ENCODE measurements at places on chromosomes 5 and 9. TPM values are rescaled to one million over a fixed set of nuclear protein-coding genes. Genes with fewer than 3 reads are reported as not detected.

- no peak overlapping the region for H3K27ac ChIP-seq
- no peak for DNase-seq
- H3K27me3 ChIP-seq, result peaks cover 98% of the 10 kb centered on the region
- no peaks in the 10 kb centered on the region for H3K36me3 ChIP-seq
- peak overlapping the region; percentile 54 for H3K4me3 ChIP-seq
These were observed 757 bp downstream of the ANKRD34B start for GRCh38 chr5:80569086-80569960.

GRCh38 chr5:92560698-92561401 is 1020.2 kb downstream of the NR2F1-AS1 start:
- DNase-seq, result no peak
- H3K27ac ChIP-seq, result no peak overlapping the region
- no peaks in the 10 kb centered on the region for H3K36me3 ChIP-seq
- no peak overlapping the region for H3K4me3 ChIP-seq

DNA sequence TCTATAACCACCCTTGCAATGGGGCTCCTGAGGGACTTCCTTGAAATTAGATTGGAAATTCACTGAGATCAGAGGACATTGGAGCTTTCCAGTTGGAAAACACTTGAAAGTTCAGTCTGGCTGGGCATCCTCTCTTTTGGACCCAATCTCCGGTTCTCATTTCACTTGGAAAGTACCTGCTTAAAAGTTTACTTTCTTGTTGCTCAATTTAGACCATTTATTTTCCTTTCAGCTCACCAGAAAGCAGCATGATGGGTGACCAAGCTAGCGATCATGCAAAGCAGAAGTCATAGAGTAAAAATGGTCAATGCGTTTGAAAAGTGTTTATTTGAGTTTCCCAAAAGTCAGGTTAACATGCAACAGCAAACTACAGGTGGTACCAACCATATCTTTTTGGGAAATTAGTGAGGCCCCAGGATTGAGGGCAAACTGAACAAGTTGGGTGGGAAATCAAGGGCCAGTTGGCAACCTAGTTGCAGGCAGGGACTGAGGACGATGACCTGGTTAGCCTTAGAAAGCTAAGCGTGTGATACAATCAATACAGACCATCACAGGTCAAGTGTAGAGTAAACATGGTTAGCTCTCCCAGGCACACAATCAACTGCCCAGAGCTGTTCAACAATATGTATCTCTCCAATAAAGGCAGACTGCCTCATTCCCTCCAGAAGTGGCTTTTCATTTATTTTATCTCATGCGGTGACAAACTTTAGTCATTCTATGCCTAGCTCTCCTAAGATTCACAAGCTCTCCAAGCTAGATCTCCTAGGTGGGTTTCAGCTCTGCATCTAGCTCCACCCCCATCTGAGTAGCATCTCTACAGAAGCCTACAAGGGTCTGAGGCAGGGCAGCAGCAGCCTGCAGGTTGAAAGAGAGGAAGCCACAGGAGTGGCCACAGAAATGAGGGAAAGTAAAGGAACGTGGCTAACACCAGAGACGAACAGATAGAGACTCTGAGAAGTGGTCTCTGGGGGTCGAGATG is 136.9 kb downstream of the UGCG start:
- H3K4me1 ChIP-seq, result peaks cover 21% of the 10 kb centered on the region
- no peaks in the 10 kb centered on the region for H3K27me3 ChIP-seq
- H3K27ac ChIP-seq, result no peak overlapping the region
- peaks cover 9% of the 10 kb centered on the region for H3K36me3 ChIP-seq
- DNase-seq, result no peak

DNA sequence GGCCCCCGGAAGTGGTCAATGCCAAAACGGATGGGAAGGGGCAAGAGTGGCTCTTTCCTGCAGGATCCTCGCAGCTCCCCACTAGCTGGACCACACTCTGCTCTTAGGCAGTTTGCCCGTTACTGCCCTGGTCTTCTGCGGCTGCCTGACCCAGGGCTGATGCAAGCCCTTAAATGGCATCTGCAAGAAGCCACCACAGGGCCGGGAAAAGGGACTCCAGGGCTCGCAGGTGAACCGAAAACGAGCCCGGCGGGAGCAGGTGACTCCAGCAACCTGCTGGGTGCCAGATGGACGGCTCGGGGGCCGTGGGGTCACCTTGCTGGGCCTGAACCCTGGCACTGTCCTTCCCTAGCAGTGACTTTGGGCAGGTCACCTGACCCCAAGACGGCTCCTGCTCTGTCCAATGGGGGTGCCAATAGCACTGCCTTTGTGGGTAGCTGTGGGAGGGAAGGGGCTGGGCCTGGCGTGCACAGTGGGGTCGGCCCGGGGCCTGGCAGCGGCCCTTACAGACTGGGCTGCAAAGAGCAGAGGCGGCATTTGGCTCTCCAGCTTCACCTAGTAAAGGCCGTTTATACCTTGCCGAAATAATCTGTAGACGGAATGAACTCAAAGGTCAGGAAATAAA is 1.3 kb downstream of the TMEM250 start:
- H3K4me1 ChIP-seq, result peaks cover 33% of the 10 kb centered on the region
- peak overlapping the region; percentile 98 for H3K27ac ChIP-seq
- H3K36me3 ChIP-seq, result peaks cover 18% of the 10 kb centered on the region

GRCh38 chr9:13020146-13021040 is 245.6 kb downstream of the LURAP1L start:
- H3K4me3 ChIP-seq, result peak overlapping the region; percentile 1
- no peak overlapping the region for H3K27ac ChIP-seq
- no peak for DNase-seq
- H3K27me3 ChIP-seq, result no peaks in the 10 kb centered on the region
- H3K4me1 ChIP-seq, result peaks cover 4% of the 10 kb centered on the region

- no peaks in the 10 kb centered on the region for H3K27me3 ChIP-seq
- no peaks in the 10 kb centered on the region for H3K36me3 ChIP-seq
- H3K4me1 ChIP-seq, result no peaks in the 10 kb centered on the region
- no peak overlapping the region for H3K4me3 ChIP-seq
These were observed 644.4 kb upstream of the GRAMD2B start for GRCh38 chr5:125778791-125779190.

GRCh38 chr5:78447775-78448424 is 87.5 kb downstream of the SCAMP1 start:
- H3K36me3 ChIP-seq, result peaks cover 22% of the 10 kb centered on the region
- H3K4me1 ChIP-seq, result no peaks in the 10 kb centered on the region
- no peak for DNase-seq
- H3K27me3 ChIP-seq, result no peaks in the 10 kb centered on the region
- no peak overlapping the region for H3K27ac ChIP-seq

DNA sequence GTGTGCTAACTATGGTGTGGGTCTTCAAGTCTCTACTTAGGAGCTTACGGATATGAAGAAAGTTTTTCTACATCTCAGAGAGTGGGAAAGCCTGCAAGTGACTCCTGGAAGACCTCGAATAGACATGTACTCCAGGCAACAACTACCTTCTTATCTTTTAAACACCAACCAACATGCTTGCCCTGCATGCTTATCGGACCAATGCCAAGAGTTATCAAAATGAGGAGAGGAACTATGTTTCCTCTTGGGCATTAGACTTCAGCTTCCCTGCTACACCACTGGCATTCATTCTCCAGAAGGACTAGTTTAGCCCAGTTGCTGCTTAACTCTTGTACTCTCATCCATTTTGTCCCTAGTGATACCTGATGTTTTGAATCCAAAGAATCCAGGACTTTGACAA is 74.7 kb upstream of the MAN2A1 start:
- no peaks in the 10 kb centered on the region for H3K36me3 ChIP-seq
- no peaks in the 10 kb centered on the region for H3K4me1 ChIP-seq
- H3K27ac ChIP-seq, result no peak overlapping the region
- H3K4me3 ChIP-seq, result no peak overlapping the region
- peaks cover 10% of the 10 kb centered on the region for H3K27me3 ChIP-seq

- H3K4me3 ChIP-seq, result peak overlapping the region; percentile 71
- peak overlapping the region; percentile 93 for H3K27ac ChIP-seq
- no peaks in the 10 kb centered on the region for H3K36me3 ChIP-seq
- H3K27me3 ChIP-seq, result peaks cover 55% of the 10 kb centered on the region
- peaks cover 41% of the 10 kb centered on the region for H3K4me1 ChIP-seq
These were observed 597.9 kb upstream of the SGCD start for GRCh38 chr5:155728857-155729683.

DNA sequence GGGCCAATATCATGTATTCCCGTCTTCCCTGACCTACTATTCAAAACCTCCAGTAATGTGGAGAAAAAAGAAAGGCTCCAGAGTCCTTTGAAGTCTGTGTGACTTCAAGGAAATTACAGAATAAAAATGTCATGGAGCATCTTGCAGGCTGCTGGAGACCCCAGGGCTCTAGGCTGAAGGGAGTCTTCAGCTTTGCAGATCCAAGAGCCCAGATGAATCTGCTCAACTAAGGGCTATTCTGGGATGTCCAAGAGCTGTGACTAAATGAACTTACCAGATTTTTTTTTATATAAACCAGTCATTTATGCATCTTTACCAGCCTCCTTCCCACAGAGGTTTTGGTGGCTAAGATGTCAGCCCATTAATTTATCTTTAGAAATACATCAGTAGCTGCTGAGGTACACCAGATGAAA is 167.3 kb downstream of the MUSK start:
- H3K27me3 ChIP-seq, result no peaks in the 10 kb centered on the region
- DNase-seq, result no peak
- H3K4me1 ChIP-seq, result no peaks in the 10 kb centered on the region
- H3K27ac ChIP-seq, result no peak overlapping the region

DNA sequence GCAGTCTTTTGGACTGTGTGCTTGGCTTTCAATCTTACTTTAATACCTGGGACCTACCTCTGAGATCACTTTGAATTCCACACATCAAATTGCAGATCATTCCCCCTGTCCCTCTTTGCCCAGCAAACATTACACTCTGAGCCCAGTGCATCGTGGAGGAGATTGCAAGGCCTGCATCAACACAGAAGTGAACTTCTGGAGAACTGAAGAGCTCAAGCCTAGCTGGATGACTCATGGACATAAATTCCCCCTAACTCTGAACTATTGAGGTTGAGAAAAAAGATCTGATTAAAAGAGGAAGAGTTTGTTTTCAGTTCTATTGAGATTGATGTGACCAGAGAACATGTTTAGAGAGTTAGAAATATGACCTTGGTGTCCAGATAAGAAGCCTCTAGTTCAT is 316.0 kb upstream of the DMAC1 start:
- no peak overlapping the region for H3K4me3 ChIP-seq
- no peak overlapping the region for H3K27ac ChIP-seq
- no peaks in the 10 kb centered on the region for H3K36me3 ChIP-seq
- no peaks in the 10 kb centered on the region for H3K4me1 ChIP-seq

GRCh38 chr9:110531776-110532175 is 47.8 kb downstream of the SVEP1 start:
- DNase-seq, result no peak
- H3K36me3 ChIP-seq, result no peaks in the 10 kb centered on the region
- H3K27me3 ChIP-seq, result no peaks in the 10 kb centered on the region
- H3K4me1 ChIP-seq, result peaks cover 11% of the 10 kb centered on the region
- no peak overlapping the region for H3K27ac ChIP-seq
- H3K4me3 ChIP-seq, result no peak overlapping the region

DNA sequence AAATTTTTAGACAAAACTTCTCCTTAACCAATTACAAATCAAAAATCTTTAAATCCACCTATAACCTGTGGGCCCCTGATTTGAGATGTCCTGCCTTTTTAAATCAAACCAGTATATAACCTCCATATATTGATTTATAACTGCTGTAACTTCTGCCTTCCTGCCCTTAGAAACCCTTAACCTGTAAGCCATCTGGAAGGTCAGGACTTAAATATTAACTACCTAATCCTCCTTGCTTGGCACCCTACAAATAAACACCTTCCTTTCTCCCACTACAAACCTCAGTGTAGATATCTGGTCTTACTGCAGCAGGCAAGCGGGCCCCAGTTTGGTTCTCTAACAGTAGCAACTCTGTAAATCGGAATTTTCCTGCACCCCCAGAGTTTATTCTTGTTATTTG is 83.9 kb downstream of the MTREX start:
- no peak overlapping the region for H3K4me3 ChIP-seq
- no peak overlapping the region for H3K27ac ChIP-seq
- H3K36me3 ChIP-seq, result peaks cover 46% of the 10 kb centered on the region
- no peak for DNase-seq

DNA sequence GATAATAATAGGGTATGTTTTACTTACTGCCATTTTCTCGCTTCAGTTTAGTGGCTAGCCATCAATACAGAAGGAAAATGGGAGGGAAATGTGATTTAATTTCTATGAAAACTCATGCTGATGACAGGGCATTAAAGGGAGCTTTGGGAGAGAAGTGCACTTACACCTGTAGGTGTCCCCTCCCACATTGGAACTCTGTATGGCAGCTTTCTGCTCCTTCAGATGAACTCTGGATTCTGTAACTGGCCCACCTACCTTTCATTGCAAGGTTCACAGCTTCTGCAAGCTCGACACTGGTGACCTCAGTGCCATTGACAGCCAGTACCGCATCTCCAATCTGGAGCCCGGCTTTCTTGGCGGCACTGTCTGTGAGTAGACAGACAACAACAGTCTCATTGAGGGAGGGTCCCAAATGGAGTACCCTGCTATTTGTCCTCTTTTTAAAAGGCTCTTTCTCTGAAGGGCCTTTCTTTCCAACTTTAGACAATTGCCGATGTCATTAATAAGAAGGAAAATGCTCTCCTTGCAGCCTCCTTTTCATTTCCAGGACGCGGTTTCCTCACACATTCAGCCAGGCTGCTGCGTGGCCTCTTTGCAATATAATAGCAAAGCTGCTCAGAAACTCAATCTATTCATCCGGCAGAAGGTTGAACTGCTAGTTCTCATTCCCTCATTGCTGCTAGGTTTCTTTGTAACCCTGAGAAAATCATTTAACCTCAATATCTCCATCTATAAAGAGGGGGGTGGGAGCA is 63.6 kb downstream of the NUDT12 start:
- DNase-seq, result no peak
- no peak overlapping the region for H3K4me3 ChIP-seq
- no peaks in the 10 kb centered on the region for H3K36me3 ChIP-seq

- H3K27ac ChIP-seq, result no peak overlapping the region
- no peaks in the 10 kb centered on the region for H3K36me3 ChIP-seq
- no peak for DNase-seq
- no peaks in the 10 kb centered on the region for H3K27me3 ChIP-seq
- H3K4me1 ChIP-seq, result peaks cover 8% of the 10 kb centered on the region
- no peak overlapping the region for H3K4me3 ChIP-seq
These were observed 360.1 kb downstream of the KDM4C start for GRCh38 chr9:7117676-7118561.

DNA sequence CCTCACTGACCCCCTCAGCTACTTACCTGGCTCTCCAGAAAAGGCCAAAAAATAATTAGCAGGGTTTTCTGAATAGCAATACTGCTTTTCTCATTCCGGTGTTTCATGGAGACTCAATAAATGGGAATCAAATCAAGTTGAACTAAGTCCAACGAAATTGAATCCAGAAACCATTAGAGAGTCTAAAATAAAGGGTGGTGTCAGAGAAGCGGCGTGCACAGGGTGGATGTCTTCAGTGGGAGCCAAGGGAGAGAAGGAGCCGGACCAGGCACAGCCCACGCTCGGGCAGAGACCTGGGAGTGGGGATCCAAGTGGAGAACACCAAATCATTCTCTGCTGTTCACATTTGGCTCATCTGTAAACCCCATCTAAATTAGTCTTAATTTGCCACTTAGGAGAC is 40.2 kb upstream of the WWC1 start:
- no peaks in the 10 kb centered on the region for H3K27me3 ChIP-seq
- peaks cover 12% of the 10 kb centered on the region for H3K4me1 ChIP-seq
- H3K27ac ChIP-seq, result no peak overlapping the region
- DNase-seq, result no peak
- H3K4me3 ChIP-seq, result no peak overlapping the region

The FOXD4L5 gene
- 0.08 TPM for total RNA-seq

The ZNG1E gene
- total RNA-seq, result 16.4 TPM

The FRRS1L gene
- 2.5 TPM for total RNA-seq

The PAX5 gene
- total RNA-seq, result not detected

The RASEF gene
- total RNA-seq, result 0.05 TPM

The SLC36A3 gene
- total RNA-seq, result not detected

The CREB3 gene
- total RNA-seq, result 20.6 TPM

The POU5F2 gene
- 0.16 TPM for total RNA-seq

The PCSK1 gene
- 0.38 TPM for total RNA-seq

The CTXN3 gene
- total RNA-seq, result not detected
